GM12892 (cell line): ENCODE measurements at places on chromosomes 4 and X.

- no peak for DNase-seq
Measured at GRCh38 chr4:71945791-71946190, 86.0 kb upstream of the NPFFR2 start.

DNA sequence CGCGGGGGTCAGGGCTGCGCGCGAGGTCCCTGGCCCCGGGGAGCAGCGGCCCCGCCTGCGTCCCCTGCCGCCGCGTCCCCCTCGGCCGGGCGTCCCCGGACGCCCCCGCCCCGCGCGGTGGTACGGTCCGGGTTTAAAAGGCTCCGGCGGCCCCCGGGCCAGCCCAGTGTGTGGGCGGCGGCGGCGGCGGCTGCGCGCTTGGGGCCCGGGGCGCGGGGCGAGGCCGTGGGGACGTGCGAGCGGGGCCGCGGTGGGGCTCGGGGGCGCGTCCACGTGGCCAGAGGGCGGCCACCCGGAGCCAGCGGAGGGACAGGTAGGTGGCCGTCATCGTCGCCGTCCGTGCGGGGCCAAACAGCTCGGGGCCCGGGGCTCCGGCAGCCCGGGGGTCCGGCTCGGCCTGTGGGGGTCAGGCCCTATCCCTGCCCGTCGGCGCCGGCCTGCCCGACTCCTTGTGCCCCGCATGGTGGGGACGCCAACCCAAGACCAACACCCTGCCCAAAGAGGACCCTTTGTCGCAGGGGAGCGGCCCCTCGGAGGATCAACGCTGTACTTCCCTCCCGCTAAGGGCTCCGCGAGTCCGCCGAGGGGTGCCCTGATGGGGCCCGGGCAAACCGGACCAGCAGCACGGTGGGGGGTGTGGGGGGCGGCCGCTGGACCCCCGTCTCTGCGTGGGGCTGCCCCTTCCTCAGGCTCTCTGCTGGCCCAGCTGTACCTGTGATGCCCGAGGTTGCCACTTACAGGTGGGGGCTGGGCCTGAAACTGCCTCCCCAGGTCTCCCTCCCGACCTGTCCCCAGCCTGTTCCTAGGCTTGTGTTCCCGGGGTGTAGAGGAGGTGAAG is at the start of gene PLXNA3:
Gene PLXNA3, plus strand, starts transcription at position 166 of the 838 bp plus-strand sequence. CDS start 1,903 bp downstream, outside the sequence.
- DNase-seq = peak; percentile 68

- no peak for DNase-seq
Measured at GRCh38 chrX:105314458-105314857, 94.0 kb upstream of the TEX13A start.

DNA sequence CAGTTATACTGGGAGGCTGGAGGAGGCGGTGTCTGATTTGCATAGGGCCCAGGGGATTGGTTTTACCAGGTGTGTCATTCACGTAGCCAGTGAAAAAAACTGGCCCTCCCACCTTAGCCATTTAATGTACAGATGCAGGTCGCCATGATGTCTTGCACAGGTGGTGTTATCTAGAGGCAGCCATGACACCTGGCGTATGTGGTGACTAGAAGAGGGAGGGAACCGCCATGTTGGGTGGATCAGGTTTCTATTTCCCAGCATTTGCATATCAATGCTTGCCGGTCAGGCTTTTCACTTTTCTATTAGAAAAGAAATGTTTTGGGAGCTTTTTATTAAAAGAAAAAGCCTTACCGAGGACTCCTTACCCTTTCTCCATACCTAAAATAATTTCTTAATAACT is 523.4 kb downstream of the ADGRL3 start:
- DNase-seq = no peak

- DNase-seq = no peak
Measured at GRCh38 chrX:22171287-22172060, 101.2 kb upstream of the CBLL2 start.

DNA sequence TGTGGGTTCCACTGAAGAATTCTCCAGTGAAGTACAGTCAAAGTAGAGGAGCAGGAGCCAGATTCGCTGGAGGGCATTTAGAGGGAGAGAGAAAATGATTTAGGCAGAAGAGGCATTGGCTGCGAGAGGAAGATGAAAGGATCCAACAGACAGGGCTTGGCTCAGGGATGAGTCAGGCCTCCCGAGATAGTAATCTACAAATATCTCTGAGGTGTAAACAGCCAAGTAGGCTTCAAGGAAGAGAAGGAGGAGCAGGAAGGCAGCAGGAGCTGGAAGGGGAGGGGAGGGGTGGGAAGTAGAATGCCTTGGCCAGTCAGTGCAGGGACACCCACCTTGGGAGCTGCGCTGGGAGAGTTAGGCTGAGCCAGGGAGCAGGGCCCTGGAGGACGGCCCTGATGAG is 55.5 kb downstream of the PJA1 start:
- no peak for DNase-seq

DNA sequence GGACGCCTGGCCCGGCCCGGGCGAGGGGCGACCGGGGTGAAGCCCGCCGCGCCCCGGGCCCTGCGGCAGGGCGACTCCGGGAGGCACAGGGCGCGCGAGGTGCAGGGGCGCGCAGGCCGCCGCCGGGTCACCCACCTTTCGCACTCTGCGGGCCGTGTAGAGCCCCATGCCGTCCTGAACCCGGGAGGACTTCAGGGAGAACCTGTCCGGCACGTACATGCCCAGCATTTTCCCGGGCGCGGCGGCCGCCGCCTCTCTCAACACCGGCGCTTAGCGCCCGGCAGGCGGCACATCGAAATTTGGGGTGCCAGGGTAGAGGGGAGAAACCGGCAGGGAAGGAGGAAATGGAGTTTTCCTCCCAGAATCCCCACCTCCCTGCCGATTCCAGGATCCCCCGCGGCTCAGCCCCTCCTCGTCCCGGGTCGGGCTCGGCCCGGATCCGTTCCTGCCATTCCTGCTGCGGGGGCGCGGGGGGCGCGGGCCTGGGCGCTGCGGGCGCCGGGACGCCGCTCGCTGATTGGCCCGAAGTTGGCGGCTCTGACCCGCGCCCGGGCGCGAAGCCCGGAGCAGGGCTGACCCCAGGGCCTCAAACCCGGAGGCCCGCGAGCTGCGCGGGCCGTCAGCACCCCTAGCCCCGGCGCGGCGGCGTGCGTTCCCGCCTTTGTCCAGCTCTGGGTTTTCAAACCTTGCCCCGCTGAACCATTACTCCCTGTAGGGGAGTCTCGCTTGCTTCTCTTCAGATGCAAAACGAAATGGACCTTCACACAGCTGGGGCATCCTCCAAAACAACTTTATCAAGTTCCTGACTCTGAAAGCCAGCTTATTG is at the start of gene PRDM5:
Gene PRDM5, minus strand, starts transcription at position 346 of the 826 bp plus-strand sequence. Its CDS starts 118 bp downstream, at position 228.
- peak; percentile 12 for DNase-seq

DNA sequence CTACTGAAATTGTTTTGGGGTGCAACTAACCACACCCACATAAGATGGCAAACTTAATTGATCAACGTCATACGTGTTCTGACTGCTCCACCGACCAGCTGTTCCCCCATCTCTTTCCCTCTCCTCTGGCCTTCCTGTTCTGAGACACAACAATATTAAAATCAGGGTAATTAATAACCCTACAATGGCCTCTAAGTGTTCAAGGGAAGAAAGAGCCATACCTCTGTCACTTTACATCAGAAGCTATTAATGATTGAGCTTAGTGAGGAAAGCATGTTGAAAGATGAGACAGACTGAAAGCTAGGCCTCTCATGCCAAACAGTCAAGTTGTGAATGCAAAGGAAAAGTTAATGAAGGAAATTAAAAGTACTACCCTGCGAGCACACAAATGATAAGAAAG is 173.9 kb upstream of the FTHL17 start:
- no peak for DNase-seq

GRCh38 chr4:54539500-54540029 is 118.2 kb upstream of the KIT start:
- no peak for DNase-seq

DNA sequence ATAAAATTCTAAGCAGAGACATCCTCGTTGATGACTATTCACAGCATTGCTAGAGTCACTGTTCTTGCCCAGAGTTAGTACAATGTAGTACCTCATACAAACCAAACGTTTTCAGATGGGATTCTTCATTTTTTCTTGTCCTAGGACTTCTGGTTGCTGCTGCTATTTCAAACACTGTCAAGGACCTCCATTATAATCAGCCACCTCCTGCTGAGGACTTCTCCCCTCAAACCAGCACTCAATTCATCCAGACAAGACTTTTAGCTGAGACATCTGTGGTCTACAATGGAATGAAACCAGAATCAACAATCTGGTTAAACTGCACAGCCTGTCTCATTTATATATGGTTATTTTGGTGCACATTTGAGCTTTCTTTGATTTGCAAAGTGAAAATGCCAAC is 1008.8 kb downstream of the STPG2 start:
- DNase-seq = no peak

DNA sequence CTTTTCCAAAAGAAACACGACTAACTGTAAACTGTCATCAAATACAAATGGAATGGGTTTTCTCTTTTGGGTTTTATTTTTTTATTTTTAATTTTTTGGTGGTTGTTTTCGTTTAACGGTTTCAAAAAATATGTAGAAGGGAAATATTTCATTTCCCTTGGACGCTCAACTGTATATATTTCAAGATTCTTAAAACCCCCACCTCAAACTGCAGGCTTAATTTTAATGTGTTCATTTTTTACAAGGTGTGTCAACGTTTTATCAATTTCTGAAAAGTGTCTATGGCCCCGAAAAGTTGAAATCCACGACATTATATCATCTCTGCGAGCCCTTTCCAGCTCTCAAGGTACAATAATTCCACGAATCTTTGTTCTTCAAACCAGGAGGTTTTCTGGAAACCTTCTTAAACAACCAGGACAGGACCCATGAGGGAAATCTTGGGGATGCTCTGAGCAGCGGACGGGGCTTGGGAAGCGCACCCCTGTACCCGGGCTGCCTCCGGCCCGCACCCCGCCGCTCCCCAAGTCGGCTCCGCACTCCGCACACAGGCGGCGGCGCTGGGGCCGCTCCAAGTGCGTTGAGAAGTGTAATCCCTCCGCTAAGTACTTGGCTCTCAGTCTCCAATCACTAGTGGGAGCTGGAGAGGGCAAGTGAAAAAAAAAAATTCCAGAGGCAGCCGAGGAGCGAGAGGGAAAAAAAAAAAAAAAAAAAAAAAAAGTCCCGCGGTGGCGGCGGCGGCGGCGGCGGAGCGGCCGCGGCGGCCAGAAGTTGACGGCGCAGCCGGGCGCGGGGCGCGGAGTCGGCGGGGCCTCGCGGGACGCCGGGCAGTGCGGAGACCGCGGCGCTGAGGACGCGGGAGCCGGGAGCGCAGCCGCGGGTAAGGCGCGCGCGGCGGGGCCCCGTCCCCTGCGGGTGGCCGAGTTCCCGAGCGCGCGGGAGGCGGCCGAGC is at the start of gene BMPR1B:
Gene BMPR1B, plus strand, starts transcription at position 764 of the 949 bp plus-strand sequence. CDS start 346,470 bp downstream, outside the sequence.
- peak; percentile 5 for DNase-seq
